ENCODE measurements at places on chromosomes 6 and 20.

- DNase-seq, result no peak
Measured at GRCh38 chr20:51801122-51801822, 1.0 kb downstream of the SALL4 start.

GRCh38 chr6:124973780-124974179 lies 11.5 kb downstream of the RNF217 start:
- DNase-seq, result no peak

- DNase-seq, result no peak
Measured at GRCh38 chr6:154403788-154404187, 47.2 kb upstream of the IPCEF1 start.

GRCh38 chr6:97437087-97437486 lies 154.1 kb upstream of the MMS22L start:
- no peak for DNase-seq

GRCh38 chr6:121823437-121823851 lies 388.0 kb downstream of the GJA1 start:
- DNase-seq, result no peak

Measured in cortex of kidney (tissue), 1 donor.